ENCODE measurements at places on chromosomes 3 and 15.

GRCh38 chr3:50466177-50466576, 37.3 kb downstream of the CACNA2D2 start:
- DNase-seq, result no peak

- no peak for DNase-seq
Observed at GRCh38 chr15:87362531-87362930, 894.0 kb downstream of the NTRK3 start.

GRCh38 chr15:68683026-68683425, 104.2 kb downstream of the CORO2B start:
- no peak for DNase-seq

DNA sequence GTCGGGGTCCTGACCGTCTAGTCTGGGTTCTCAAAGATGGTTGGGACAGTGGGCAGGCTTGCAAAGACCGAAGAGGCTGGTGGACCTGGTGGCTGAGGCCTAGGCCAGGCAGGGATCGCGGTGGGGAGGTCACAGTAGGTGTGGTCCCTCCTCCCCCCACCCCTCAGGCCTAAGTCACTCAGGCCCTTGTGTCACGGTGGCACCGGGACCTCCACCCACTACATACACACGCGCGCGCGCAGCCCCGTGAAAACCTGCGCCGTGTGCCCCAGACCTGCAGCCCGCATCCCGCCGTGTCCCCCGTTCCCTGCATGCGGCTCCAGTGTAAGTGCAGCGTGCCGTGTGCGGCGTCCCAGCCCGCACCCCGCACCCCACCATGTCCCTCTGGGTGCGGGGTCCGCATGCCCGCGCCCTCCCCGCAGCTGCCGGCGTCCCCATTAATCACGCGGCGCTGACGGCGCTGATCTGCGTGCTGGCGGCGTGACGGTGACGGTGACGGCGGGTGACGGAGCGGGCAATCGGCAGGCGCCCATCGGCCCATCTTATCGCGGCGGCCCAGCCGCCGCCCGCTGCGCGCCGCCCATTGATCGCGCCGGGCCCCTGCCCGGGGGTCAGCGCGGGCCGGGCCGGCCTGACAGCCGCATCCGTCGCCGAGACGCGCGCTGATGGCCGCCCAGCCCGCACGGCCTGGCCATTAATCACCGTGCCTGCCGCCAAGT, 24.4 kb downstream of the SEC61A1 start:
- no peak for DNase-seq

- DNase-seq, result no peak
Observed at GRCh38 chr15:30906366-30906765, 2.7 kb downstream of the FAN1 start.

GRCh38 chr3:64186667-64187064, 38.6 kb downstream of the PRICKLE2 start:
- no peak for DNase-seq

DNA sequence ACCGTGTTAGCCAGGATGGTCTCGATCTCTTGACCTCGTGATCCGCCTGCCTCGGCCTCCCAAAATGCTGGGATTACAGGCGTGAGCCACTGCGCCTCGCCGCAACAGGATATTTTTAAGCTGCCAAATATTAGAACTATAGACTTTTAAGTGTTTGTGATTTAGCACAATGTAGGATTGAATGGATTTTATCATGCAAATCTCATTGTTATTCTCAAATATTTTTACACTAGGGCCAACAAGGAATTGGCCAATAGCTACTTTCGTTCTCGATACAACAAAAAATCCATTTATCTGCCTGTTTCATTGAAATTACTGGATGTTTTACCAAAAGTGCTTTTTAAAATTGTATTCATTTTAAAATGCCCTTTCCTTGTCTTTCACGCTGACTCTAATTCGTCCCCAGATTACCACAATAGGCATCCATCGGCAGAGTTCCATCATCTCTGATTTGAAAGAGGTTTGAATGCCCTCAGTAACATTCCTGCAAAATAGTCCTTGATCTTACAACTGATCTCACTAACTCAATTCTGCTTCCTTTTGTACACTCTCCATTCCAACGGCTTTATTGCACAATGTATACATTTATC, 99.6 kb upstream of the ROBO2 start:
- no peak for DNase-seq

- DNase-seq, result no peak
Observed at GRCh38 chr15:33467816-33468163, 157.0 kb downstream of the RYR3 start.

DNA sequence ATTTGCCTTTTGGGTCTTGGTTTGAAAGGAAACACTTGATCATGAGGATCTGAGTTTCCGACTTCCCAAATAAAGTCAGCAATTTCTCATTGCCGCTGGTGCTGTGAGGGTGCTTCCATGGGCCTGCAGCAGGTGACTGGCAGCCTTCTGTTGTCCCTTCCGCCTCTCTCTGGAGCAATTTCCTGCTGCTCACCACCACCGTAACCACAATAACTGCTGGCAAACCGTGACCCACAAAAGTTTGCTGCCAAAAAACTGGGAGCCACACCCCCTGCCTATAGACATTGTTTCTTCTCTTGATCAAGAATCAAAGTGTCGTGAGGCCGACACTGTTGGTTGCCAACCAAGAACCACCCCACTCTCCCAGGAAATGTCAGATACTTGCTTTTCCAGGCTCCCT, 164.0 kb downstream of the NR2F2 start:
- DNase-seq, result no peak
